ENCODE measurements at places on chromosomes 12 and 14. TPM values are rescaled to one million over a fixed set of nuclear protein-coding genes. Genes with fewer than 3 reads are reported as not detected.

DPF3 gene
- 0.90 TPM for total RNA-seq

PPHLN1 gene
- total RNA-seq: 41.8 TPM

NOVA1 gene
- 1.6 TPM for total RNA-seq

PRPH gene
- total RNA-seq: not detected

ZBTB25 gene
- 13.1 TPM for total RNA-seq

RNASE7 gene
- not detected for total RNA-seq

TSPAN11 gene
- total RNA-seq: 7.8 TPM

GRCh38 chr12:76998908-76999556 is 66.3 kb downstream of the E2F7 start:
- H3K4me3 ChIP-seq: no peak overlapping the region
- no peak for DNase-seq
- no peaks in the 10 kb centered on the region for H3K36me3 ChIP-seq
- no peak overlapping the region for H3K27ac ChIP-seq

DNA sequence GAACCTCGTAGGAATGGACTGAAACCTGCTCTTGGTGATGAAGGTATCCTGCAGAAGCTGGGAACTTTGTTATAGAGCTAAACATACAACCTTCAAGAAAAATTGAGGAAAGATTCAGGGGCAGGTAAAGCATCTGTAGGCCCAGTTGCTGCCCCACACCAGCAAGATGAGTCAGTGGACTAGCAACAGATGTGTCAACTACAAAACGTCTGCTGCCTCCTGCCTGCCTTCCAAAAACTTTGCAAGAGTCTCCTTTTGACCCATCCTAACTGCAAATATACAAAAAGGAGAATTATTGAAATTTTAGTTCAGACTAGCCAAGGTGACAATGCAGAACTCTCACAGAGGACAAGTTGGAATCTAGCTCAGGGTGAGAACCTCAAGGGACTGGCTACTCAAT is 60.9 kb upstream of the TMTC1 start:
- no peaks in the 10 kb centered on the region for H3K27me3 ChIP-seq
- H3K27ac ChIP-seq: no peak overlapping the region
- H3K36me3 ChIP-seq: no peaks in the 10 kb centered on the region
- H3K4me3 ChIP-seq: no peak overlapping the region

- no peaks in the 10 kb centered on the region for H3K36me3 ChIP-seq
- no peaks in the 10 kb centered on the region for H3K4me1 ChIP-seq
- no peaks in the 10 kb centered on the region for H3K27me3 ChIP-seq
- no peak for DNase-seq
- H3K4me3 ChIP-seq: no peak overlapping the region
- H3K27ac ChIP-seq: no peak overlapping the region
Observed at GRCh38 chr14:80298491-80299017, 87.2 kb upstream of the DIO2 start.

GRCh38 chr12:79059557-79059956 is 195.0 kb downstream of the SYT1 start:
- H3K27me3 ChIP-seq: no peaks in the 10 kb centered on the region
- H3K4me1 ChIP-seq: no peaks in the 10 kb centered on the region
- H3K4me3 ChIP-seq: no peak overlapping the region
- no peak overlapping the region for H3K27ac ChIP-seq
- H3K36me3 ChIP-seq: no peaks in the 10 kb centered on the region

Measured in upper lobe of right lung (tissue), 1 donor.